ENCODE measurements at places on chromosomes 2 and 18.

DNA sequence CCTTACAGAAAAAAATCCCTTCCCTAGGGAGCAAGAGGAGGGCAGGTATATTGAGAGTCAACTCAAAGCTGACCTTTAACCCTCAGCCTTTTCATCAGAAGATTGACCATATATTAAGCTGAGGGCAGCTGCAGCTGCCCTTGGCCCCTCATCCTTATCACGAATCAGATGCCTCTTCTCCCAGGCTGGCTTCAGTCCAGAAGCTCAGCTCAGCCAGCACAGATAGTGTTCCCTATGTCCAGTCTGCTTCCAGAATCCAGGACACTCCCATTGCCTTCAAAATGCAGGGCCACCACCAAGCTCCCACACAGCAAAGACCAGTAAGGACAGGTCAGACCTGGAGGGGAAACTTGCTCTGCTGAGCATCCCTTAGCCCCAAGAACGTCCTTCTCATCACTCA lies 146.1 kb downstream of the BCL11A start:
- no peak for DNase-seq

DNA sequence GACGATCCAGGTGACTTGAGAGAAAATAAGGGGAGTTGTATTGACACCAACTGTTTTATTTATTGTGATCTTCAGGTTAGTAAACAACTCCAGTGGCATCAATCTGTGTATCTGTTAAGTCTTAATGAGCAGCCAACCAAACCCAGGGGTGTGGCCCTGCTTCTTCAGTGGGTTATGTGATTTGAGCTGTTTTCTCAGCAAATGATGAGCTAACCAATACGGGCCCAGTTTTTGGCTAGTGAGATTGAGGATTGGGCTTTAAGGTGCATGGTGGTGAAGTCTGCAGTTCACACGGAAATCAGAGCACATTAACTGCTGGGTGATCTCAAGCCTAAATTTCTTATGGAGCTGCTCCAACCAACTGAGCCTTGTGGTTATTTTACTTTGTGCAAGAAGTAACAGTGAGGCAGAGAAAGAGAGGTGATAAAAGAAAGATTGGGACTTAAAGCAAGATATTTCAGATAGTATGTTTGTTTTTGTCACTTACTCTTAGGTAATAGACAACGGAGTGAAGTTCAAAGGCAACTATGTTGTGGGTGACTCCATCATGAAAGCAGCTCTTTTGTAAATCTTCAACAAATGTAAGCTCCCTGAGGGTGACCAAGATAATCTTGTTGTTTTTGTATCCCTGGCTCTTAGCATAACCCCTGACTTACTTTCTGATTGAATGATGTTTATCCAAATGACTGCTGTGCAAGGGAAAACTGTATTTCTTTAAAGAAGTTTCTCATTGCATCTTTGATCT lies 2.4 kb downstream of the MTCL1 start:
- no peak for DNase-seq

- no peak for DNase-seq
Measured at GRCh38 chr2:208024091-208024490, 1.2 kb downstream of the PLEKHM3 start.

DNA sequence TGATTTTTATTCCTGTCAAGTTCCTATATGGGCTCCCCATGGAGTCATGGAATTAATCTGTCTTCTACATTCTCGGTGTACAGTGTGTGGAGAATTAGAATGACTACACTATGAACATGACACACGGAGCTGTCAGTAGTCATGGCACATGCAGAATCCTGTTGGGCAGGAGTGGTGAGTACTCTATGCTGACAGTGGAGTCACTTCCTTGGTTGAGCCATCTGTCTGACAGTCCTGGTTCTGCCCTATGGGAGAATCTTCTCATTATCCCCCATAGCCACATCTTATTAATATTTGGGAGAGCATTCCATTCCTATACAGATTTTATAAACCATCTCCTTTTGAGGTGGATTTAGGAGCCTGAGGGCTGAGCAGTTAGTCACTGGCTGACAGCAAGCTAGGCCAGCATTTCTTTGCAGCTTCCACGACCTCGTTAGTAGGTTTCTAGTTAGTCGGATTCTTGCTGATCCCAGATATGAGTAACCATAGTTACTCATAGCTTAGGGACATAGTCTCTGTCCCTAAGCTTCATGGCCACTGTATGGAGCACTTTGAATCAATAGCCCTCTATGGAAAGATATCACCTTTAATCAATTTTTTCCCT lies 90.6 kb downstream of the MDH1 start:
- DNase-seq = no peak

- DNase-seq = no peak
Measured at GRCh38 chr2:128736046-128736688, 417.5 kb upstream of the HS6ST1 start.

DNA sequence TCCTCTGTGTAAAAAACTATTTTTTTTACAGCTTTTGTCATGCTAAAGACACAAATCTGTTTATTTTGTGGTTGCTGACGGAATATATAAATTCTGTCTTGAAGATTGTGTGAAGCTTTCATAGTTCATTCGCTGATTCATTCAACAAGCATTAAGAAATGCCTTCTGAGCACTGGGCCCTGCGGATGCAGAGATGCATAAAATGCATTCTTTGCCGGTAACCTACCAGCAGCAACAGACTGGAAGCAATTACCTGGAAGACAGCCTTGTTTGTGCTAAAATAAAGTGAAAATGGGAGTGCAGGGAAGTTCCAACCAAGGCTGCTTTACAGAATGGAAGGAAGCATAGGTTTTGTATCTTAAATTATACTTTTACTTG lies 119.7 kb downstream of the PMAIP1 start:
- DNase-seq = no peak

GRCh38 chr2:191051825-191052778 lies 38.1 kb upstream of the STAT1 start:
- DNase-seq = no peak

GRCh38 chr2:5673145-5674025 lies 18.8 kb upstream of the SOX11 start:
- DNase-seq = no peak

- DNase-seq = no peak
Measured at GRCh38 chr2:100924122-100924519, 78.0 kb upstream of the RPL31 start.

- no peak for DNase-seq
Measured at GRCh38 chr2:20585710-20586594, 64.9 kb downstream of the HS1BP3 start.

DNA sequence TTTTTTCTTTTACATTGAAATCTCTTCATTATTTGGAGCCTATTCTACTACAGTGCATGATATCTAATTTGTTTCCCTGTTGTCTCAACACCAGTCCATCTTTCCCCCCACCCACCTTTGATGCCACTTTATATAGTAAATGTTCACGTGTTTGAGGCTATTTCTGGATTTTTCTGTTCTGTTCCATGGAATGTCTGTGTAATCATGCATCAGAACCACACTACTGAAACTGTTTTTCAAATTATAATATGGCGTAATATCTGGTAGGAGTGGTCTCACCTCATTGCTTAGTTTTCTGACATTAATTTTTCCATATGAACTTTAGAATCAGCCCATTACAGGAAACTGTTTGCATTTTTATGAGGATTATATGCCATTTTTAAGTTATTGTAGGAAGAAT lies 19.1 kb upstream of the NARS1 start:
- DNase-seq = no peak

DNA sequence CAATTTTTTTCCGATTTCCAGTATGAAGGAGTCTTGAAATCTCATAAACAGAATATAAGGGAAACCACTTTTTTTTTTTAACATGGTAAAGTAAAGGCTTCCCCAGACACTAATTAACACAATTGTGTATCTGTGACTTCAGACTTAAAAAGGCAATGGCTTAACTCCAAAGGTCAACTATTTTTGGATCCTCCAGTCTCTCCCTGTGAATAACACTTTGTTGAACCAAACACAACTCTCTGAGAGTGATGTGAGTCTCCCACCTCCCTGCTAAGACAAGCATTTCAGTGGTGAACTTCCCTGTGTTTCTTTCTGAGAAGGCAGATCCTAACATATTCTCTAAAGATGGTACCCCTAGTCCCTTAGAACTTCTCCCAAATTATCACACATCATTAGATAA lies 219.6 kb upstream of the RBBP8 start:
- no peak for DNase-seq

- DNase-seq = no peak
Measured at GRCh38 chr2:224004105-224004695, 34.9 kb downstream of the SERPINE2 start.

- DNase-seq = no peak
Measured at GRCh38 chr2:241179899-241180298, 8.6 kb upstream of the ANO7 start.

GRCh38 chr2:191634791-191635190 lies 43.1 kb upstream of the NABP1 start:
- DNase-seq = no peak

- no peak for DNase-seq
Measured at GRCh38 chr2:197124639-197125390, 185.8 kb downstream of the ANKRD44 start.

- no peak for DNase-seq
Measured at GRCh38 chr2:128451084-128452023, 132.7 kb upstream of the HS6ST1 start.

GRCh38 chr2:64629875-64630274 lies 23.8 kb downstream of the SERTAD2 start:
- DNase-seq = no peak

GRCh38 chr2:67453310-67453709 lies 56.2 kb downstream of the ETAA1 start:
- DNase-seq = no peak

- no peak for DNase-seq
Measured at GRCh38 chr2:218828477-218828778, 3.2 kb downstream of the PRKAG3 start.

DNA sequence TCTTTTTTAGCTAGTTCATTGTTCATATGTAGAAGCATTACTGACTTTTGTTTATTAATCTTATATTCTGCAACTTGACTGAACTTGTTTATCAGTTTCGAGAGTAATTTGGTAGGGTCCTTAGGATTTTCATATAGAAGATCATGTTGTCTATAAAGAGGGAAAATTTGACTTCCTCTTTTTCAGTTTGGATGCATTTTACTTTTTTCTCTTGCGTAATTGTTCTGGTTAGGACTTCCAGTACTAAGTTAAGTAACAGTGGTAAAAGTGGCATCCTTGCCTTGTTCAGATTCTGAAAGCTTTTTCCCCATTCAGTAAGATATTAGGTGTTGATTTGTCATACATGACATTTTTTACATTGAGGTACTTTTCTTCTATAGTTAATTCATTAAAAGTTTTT lies 726.0 kb downstream of the KCNJ3 start:
- DNase-seq = no peak

DNA sequence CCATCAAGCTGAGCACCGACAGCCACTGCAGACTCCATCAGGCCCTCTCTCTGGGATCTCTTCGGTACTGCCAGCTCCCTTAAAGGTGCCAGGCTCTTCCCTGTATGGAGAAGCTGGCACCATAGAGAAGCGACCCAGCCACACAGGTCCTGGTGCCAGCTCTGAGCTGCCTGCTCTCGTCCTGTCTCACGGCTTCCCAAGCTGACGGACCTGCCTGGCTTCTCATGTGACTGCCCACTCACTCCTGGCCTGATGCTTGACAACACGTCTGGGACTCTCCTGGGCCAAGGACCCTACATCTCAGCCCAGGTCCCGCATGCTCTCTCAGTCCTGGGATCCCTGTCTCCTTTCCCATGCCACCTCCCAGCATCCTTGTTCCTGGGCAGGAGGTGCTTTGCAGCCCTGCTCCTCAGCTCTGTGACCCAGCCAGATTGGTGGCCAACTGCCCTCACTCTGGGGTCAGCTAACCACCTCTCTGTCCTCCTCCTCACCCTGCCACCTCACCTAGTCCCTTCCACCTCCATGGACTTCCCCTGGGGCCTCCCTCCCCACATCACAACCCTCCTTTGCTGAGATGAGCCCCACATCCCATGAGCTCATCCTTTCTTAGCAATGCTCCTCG lies 12.5 kb upstream of the ATOH8 start:
- DNase-seq = no peak

DNA sequence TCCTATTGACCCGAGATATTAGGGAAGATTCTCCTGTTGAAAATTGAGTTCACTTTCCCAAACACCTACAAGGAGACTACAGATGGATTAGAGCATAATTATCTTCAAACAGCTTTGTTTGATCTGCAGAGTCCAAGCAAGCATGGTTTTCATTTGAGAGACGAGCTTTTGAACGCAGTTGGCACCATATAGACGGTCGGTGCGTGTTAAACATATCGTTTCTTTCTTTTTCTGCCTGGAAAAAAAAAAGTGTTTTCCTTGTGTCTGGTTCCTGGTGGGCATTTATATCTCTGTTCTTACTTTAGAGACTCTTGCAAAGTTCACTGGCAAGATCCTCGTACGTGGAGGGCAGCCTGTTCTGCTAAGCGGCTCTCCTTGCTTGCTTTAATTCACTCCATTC lies 248.9 kb downstream of the TMEM182 start:
- no peak for DNase-seq

- no peak for DNase-seq
Measured at GRCh38 chr2:218722419-218722818, 11.8 kb downstream of the TTLL4 start.

DNA sequence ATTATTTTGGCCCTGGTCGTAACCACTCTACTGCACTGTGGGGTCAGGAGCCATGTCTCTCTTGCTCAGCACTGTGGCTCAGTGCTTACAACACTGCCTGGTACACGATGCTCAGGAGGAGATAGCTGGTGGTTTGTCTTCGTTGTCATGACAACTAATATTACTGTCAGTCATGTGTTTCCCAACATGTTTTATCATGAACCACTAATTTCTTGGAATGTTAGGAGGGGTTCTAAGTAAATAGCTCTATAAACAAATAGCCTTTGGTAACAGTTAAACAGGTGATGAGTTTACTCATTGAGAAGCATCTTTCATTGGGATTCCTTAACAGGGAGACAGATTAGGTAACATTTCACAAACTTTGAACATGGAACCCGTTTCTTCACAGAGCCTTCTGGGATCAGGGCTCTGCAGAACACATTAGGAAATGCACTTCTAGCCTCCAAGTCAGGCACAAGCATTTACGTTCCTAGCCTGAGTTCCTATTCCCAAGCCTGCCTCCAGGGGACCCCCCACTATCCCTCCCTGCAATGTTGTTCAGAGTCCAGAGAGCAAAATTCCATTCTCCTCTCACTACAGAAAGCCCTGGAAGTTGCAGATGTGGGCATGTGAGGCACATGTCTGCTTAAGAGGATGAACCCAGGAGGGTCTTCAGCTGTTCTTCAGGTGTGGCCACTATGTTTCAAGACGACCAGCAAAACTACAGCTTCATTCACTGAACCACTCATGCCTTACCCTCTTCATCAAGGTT lies 6.4 kb upstream of the RBM44 start:
- DNase-seq = no peak

DNA sequence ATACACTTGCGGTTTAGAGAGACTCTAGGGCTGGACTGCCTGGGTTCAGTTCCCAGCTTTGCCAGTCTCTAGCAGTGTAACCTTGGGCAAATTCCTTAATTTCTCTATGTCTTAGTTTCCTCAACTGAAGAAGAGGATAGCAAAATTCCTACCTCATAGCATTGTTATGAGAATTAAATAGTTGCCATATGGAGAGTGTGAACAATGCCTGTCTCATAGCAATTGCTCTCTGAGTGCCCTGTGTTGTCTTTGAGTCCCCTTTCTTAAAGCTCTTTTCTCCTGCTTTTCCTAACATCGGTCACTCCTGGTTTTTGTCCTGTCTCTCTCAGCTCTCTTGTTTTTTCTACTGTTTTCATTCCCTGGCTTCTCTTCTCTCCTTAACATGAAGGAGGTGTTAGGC lies 116.8 kb upstream of the ALPP start:
- no peak for DNase-seq

GRCh38 chr2:119550856-119551255 lies 6.6 kb downstream of the CFAP221 start:
- no peak for DNase-seq

GRCh38 chr18:9716780-9717563 lies 8.9 kb downstream of the RAB31 start:
- no peak for DNase-seq

- DNase-seq = no peak
Measured at GRCh38 chr2:195316486-195316885, 340.5 kb upstream of the SLC39A10 start.
